ENCODE measurements at places on chromosomes 11 and 22.

GRCh38 chr11:134120921-134121526 lies 52.2 kb downstream of the JAM3 start:
- DNase-seq, result peak; percentile 48

GRCh38 chr11:97544431-97544830 lies 1154.6 kb downstream of the JRKL start:
- no peak for DNase-seq

DNA sequence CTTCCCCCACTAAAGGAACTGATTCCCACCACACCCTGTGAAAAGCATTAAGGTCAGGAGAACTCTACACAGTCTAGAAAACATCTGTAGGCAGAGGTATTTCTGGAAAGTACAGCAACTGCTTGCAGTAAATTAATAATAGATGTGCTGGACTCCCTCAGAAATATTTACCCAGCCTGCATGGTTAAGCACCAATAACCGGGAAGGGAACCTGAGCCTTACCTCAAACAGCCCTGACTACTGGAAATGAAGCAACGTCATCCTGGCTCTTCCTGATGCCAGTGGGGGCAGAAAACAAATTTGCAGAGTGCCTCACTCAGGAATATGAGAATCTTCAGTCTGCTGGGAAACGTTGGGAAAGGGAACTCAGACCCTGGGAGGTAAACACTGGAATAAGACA lies 318.1 kb downstream of the TENM4 start:
- DNase-seq, result no peak

- DNase-seq, result no peak
Measured at GRCh38 chr22:21000207-21000986, 1.5 kb downstream of the THAP7 start.

GRCh38 chr22:42908374-42908746 lies 51.3 kb upstream of the ARFGAP3 start:
- DNase-seq, result no peak

DNA sequence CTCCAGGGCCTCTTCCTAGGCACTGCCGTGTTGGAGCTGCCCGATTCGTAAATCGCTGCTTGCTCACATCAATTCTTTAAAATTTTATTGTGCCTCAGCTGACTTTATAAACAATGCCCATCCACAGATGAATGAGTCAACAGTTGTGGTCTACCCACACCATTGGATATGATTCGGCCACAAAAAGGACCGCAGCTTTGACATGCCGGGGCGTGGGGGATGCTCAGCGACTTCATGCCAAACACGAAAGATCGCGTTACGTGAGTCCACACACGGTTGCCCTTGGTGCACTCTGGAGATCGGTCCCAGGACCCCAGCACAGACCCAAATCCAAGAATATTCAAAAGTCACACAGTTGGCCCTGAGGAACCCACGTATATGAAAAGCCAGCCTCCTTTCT lies 195.7 kb downstream of the CTTN start:
- DNase-seq, result peak; percentile 37

- no peak for DNase-seq
Measured at GRCh38 chr11:75403983-75404658, 4.8 kb downstream of the RPS3 start.

DNA sequence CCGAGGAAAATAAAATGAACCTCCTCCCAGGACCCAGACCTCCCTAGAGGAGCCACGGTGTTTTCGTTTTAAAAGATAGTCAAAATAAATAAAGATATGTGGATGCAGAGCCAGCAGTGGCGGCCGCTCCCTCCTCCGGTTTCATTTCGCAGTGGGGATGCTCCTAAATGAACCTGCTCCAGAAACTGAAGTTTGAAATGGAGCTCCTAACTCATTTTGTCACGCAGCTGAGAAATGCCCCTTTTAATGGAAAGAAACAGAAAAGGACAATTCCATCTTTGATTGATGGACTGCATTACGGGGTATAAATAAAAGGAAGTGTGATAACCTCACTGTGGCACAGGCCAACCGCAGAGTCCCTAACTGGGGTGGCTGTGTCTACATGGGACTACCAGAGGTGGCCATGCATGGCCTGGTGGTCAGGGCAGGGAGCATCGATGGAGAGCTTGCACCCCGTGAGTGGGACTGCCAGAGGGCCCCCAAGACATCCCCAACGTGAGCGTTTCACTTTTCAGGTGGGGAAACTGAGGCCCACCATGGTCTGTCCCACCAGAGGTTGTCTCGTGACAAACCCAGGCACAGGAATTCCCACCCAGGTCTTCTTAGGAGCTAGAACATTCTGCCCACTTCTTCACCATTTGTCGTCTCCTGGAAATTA lies 426.6 kb downstream of the BRD1 start:
- DNase-seq, result peak; percentile 78

- DNase-seq, result no peak
Measured at GRCh38 chr11:120179057-120179672, 31.7 kb upstream of the OAF start.

GRCh38 chr11:122756417-122756816 lies 81.9 kb upstream of the CRTAM start:
- no peak for DNase-seq

DNA sequence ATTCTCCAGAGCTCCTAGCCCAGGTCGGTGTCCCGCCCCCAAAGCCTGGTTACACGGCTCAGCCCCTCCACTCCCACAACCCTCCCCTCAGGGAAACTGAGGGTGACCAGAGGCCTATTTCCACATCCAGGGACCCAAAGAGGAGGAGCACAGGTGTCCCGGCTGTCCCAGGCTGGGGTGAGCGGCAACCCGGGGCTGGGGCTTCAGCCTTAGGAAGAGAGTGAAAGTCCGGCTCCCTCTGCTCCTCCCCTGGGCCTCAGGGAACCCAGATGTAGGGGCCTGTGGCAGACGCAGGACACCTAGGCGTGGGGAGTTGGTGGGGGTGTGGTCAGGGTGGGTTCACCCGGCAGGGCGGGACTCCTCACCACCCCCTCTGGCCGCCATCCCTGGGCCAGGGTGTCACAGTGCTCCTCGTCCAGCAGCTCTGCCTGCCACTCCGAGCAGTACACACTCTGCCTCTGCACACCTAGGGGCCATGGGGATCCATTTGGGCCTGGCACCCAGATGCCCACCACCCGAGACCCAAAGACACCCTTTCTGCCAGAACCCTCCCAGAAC lies 63.1 kb downstream of the ARFGAP3 start:
- no peak for DNase-seq

GRCh38 chr11:125063429-125064043 lies 431 bp downstream of the SLC37A2 start:
- DNase-seq, result peak; percentile 28

DNA sequence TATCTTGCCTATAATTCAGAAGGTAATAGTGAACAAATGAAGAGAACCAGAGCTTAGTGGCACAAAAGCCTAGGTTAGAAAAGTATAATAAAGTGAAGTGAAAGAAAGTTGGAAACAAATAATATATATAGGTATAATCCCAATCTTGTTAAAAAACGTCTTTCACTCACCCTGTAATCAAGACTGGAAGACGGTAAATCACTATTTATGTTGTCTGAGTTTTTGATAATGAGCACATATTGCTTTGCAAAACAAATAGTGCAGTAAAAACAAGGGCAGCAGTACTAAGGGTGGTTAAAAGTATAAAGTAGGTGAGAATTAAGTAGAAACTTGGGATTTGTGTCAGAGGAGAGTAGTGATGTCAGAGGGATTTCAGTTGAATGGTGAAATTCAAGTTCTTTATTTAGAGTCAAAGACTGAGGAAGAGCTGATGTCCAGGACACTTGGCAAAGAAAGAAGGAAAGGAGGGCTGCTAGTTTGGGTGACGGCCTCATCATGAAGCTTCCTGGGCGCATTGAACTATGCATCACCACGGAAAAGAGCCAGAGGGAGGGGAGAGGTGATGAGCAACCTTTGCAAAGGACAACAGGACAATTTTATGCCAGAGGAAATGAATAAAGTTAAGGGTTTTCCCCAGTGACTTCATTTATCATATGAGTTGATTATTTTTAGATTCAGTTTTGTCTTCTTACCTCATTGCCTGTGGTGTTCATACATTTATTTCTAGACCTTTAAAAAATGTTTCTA lies 11.4 kb downstream of the NCAM1 start:
- peak; percentile 31 for DNase-seq

Data from Daoy (cell line).